ENCODE measurements at places on chromosomes 11 and 22. TPM values are rescaled to one million over a fixed set of nuclear protein-coding genes. Genes with fewer than 3 reads are reported as not detected.

- DNase-seq: no peak
These were observed 7.3 kb upstream of the PDE2A start for GRCh38 chr11:72681226-72682153.

DNA sequence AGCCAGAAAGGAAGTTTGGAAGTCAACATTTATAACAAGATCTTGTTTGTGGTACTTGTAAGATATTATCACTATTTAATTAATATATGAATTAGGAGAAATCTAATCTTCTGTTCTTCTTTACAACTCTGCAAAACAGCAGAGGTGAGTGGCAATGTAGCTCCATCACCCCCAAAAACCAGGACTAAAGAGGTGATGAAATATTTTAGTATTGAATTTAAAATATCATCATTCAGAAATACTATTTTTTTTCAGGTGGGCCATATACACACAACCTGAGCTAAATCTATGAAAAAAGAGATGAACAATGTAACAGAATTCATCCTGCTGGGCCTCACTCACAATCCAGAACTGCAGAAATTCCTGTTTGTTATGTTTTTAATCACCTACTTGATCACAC is at the start of gene OR4C45:
Gene OR4C45 (plus strand): TSS at position 301 of the 400 bp plus-strand sequence.
- no peak for DNase-seq

PRAME gene
- total RNA-seq: not detected

OR2AG2 gene
- total RNA-seq: 0.21 TPM
